NCI-H1092 (cell line): ENCODE measurements at places on chromosomes 7 and 10.

- no peak for DNase-seq
Observed at GRCh38 chr7:155368894-155369600, 71.4 kb downstream of the INSIG1 start.

DNA sequence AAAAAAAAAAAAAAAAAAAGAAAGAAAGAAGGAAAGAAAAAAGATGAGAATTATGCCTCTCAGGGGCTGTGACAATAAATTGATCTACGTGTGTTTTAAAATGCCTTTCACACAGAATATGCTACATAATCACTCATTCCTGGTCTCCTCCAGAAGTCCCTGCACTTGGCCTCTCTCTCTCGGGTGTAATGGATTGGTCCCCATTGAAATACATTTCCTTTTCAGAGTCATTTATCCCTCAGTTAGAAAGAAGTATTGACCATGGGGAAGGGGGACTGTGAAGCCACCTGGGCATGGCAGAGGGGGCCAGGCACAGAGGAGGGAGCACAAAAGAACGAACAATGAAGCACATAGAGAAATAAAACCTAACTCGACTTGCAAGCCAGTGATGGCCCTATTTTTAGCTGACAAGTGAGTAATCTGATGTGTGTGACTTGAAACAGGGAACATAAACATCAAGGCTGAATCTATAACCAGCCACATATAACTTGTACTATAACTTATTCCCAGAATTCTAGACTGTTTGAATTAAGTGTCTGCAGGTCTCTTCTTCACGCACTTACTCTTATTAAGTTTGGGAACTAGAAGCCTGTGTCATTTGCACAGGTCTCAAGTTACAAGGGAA is 490.8 kb downstream of the KCNMA1 start:
- no peak for DNase-seq

GRCh38 chr10:71270301-71271220 is 48.5 kb upstream of the SLC29A3 start:
- DNase-seq, result peak; percentile 51

- DNase-seq, result no peak
Observed at GRCh38 chr10:113473011-113473410, 79.8 kb upstream of the HABP2 start.

DNA sequence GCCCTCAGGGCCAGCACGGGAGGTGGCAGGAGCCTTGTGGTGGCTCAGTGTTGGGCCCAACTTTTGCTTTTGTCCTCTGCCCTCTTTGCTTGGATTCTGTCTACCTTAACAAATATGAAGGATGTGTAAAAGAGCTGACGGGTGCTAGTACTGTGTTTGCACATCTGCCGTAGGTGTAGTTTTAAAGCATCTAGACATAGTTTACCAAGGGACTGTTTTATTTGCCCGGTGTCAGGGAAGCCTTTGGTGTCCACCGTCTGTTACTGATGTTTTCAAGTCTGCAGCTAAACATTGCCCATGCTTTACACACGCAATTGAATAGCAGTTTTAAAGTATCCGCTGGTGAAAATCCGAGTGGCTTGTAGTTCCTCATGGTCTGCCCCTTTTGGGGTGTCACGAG is 87.8 kb downstream of the DYNC2I1 start:
- no peak for DNase-seq

DNA sequence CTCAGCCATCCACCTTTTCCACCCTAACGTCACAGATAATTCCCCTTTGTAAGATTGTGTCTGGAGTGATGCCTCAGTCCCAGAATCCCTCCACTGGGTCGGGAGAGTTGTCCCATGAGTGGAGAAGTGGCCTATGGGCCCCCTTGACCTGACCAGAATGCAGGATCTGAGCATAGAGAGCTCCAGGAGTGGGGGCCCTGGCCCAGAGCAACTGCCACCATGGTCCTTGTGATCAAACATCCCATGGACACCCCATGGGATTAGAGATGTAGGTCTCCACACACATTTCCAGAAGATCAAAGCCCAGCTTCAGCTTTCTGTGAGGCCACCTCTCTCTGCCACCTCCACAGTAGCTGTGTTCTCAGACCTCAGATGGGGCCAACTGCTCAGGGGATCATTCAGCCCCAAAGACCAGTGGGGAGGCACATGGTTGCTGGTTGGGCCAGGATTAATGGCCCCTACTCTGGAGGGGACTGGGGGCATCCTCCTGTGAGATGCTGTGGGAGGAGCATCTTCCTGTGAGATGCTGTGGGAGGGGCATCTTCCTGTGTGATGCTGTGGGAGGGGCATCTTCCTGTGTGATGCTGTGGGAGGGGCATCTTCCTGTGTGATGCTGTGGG is 28.5 kb upstream of the DPYSL4 start:
- no peak for DNase-seq

GRCh38 chr7:39414224-39415035 is 151.8 kb upstream of the YAE1 start:
- DNase-seq, result peak; percentile 39

DNA sequence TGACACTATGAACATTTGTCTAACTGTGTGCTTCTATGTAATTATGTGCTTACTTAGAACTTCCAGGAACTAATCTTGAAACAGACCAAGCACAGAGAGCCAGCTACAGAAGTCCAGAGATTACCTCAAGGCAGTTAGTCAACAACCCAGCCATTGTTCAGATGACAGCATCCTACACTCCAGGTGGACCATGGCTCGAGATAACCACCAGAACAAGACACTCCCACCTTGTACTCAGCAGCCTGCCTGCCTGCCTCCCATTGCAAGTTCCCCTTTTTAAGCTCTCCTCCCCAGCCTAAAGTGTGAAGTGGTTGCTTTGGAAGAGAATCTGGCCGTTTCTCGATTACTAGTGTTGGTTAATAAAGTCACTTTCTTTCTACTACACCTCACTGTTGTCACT is 1080.6 kb upstream of the LRRN3 start:
- no peak for DNase-seq

DNA sequence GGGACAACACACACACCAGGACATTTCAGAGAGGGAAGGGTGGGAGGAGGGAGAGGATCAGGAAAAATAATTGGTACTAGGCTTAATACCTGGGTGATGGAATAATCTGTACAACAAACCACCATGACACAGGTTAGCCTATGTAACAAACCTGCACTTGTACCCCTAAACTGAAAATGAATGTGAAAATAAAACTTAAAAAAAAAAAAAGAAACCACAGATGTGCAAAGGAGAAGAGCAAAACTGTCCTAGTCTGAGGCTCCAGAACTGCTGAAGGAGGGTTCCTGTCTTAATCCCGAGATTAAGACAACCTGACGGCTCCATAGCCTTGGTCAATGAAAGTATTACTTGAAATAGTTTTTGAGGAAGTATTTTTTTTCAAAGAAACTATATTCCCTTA is 423.0 kb downstream of the NEBL start:
- DNase-seq, result no peak

GRCh38 chr7:31991846-31992245 is 78.4 kb downstream of the PDE1C start:
- DNase-seq, result no peak
